ENCODE measurements at places on chromosomes 6 and 20.

- no peak for DNase-seq
Measured at GRCh38 chr6:142011156-142011555, 121.6 kb upstream of the GJE1 start.

DNA sequence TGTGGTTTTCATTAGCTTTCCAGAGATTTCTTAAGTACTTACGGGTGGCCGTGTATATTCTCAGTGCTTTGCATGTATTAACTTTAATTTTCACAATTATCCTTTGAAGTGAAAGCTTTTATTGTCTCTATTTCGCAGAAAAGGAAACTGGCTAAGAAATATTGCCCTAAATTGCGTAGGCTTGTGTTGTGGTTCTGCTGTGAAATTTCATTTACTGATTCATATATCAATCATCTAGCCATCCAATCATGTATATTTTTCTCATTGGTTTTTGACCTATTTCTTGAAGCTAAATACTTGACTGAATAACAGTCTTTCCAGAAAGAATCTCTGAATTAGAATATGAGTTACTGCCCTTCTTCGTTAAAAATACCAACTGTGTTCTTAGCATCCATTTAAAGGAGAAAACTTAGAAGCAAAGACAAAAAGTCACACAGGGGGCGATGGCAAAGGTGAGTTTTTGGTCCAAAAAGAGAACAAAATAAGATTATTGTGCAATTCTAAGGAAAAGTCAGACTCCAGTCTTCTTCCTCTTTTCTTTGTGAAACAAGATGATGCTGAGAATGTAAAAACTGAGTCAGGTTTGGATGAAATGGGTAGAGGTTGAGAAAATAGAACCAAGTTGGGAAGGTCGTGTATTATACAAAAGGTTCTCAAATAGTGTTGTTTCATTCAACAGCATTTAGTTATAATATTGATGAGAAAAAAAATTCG, 1.4 kb downstream of the CYB5R4 start:
- DNase-seq: no peak

GRCh38 chr6:158398252-158399024, 86.2 kb downstream of the TULP4 start:
- DNase-seq: no peak

DNA sequence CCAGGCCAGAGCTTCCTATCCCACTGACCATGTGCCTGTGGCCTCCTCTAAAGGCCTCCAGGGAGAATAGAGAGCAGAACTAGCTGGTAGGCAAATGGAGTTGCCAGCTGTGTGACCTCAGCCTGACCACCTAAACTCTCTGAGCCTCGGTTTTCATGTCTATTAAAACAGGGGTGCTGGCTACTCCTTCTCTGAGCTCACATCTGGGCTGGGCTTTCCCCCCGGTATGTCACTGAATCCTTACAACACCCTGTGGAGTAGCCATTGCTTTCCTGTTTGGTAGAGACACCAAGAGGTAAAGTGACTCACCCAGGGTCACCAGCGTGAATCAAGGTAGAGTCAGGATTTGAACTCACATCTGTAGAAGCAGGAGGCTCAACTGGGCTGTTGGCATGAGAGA, 132.1 kb downstream of the JPH2 start:
- no peak for DNase-seq

DNA sequence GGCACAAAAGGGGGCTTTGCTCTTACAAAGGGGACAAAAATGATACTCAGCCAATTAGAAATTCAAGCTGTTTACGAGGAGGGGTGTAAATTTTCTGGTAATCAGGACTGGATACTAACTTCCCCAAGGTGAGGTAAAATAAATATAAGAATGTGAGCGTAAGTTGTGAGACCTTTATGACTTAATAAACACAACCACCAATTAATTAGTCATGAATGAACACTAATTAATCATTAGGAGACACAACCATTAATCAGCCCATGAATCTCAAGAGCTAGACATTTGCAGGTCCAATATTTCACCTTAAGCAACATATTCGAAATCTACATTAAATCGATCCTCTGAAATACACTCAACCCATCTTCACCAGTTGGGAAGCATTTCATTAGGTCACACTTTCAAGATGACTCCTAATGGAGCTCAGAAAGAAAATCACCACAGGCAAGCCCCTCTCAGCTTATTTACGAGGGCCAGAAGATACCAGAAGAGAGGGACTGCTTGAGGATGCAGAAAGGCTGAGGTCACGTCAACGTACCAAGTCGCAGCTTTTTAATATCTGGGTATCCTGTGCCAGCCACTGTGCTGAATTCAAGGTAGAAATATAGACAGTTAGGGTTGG, 2.7 kb downstream of the ADTRP start:
- no peak for DNase-seq

GRCh38 chr20:32052090-32052777, at the start of gene HCK:
HCK (plus strand) TSS chr20:32052242.
- no peak for DNase-seq
